ENCODE measurements at places on chromosomes 13 and 19. TPM values are rescaled to one million over a fixed set of nuclear protein-coding genes. Genes with fewer than 3 reads are reported as not detected.

Gene WDR88
- not detected for total RNA-seq

Gene NHLRC3
- 16.4 TPM for total RNA-seq

Gene GPC5
- total RNA-seq, result 0.44 TPM

Gene FOSB
- 0.56 TPM for total RNA-seq

Gene GZMM
- not detected for total RNA-seq

Measured in GM12878 (cell line).